ENCODE measurements at places on chromosomes 3 and 15. TPM values are rescaled to one million over a fixed set of nuclear protein-coding genes. Genes with fewer than 3 reads are reported as not detected.

The HRH1 gene
- 8.0 TPM for total RNA-seq

The DZIP1L gene
- total RNA-seq = 5.6 TPM

The CYP8B1 gene
- not detected for total RNA-seq

The ACP3 gene
- not detected for total RNA-seq

The P2RY1 gene
- 0.37 TPM for total RNA-seq

The ENTPD3 gene
- 0.04 TPM for total RNA-seq

The SLC2A2 gene
- not detected for total RNA-seq

The GATA2 gene
- 5.0 TPM for total RNA-seq

The KNG1 gene
- 0.07 TPM for total RNA-seq

The SLC24A5 gene
- not detected for total RNA-seq

The AP3B2 gene
- 0.94 TPM for total RNA-seq

The ICE2 gene
- 32.1 TPM for total RNA-seq

The PDZRN3 gene
- not detected for total RNA-seq

The CNTN6 gene
- not detected for total RNA-seq

The GRM7 gene
- not detected for total RNA-seq

All from A549 treated with CORT108297 at 1 μM for 4 hours (cell line).